ENCODE measurements at places on chromosomes 1 and 21.

DNA sequence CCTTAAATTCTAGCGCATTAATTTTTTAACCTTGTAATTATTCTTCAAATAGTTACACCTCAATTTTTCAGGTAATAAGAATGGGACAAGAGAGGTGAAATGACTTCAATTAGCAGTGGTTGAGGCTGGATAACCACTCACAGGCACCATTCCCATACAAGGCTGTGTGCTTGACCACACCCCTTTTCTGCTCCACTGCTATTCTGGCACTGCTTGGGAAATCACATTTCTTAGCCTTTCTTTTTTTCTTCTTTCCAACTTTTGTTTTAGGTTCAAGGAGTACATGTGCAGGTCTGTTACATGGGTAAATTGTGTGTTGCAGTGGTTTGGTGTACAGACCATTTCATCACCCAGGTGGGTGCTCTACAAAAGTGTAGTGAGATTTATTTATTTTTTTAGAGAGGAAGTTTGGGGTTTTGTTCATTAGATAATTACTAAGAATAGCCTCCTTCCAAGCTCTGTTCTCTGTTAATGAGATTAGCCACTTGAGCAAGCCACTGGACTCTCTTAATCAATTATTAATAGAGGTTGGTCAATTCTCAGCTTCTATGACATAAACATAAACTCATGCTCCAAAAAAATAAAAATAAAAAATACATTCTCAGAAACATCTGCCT, 14.4 kb downstream of the ILDR2 start:
- no peak for DNase-seq

DNA sequence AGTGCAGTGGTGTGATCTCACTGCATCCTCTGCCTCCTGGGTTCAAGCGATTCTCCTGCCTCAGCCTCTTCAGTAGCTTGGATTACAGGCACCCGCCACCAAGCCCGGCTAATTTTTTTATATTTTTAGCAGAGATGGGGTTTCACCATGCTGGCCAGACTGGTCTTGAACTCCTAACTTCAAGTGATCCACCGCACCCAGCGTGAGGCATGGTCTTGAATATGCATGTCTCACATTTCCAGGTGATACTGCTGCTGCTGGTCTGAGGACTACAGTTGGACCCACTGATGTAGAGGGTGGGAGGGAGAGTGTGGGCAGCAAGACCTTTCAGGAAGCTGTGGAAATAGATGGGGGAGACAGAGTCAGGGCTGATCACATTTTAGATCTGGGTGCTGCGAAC, 21.9 kb upstream of the ASAP3 start:
- DNase-seq: no peak

DNA sequence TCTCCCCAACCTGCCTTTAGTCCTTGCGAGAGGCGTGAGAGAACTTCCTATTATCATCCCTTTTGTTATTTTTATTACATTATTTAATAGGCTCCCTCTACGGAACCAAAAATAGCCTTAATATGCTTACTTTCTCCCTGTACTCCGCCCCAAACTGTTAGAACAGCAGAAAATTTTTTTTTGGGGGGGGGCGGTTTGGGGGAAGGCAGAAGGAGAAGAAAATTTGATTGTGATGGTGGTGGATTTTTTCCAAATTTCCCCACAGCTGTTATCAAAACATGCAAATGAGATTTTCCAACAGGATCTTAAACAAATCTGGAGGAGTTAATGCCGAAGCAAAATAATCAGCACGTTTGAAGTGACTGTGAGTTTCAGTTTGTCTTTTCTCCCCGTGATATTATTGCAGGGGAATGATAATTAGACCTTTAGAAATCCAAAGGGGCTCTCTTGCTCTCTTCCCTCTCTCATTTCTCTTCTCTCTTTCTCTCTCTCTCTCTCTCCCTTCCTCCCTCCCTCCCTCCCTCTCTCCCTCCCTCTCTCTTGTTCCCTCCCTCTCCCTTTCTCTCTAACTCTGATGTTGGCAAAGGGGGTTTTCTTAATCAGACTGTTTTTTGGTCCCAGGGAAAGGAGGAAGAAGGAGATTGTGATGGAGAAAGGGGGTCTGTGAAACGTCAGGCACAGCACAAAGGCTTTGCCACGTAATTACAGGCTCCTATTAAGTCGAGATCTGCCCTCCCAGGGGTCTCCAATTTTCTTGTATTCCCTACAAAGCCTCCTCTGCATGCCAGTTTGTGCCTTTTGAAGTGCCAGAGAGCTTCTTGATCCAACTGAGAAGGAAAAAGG, 1.1 kb upstream of the PRRX1 start:
- no peak for DNase-seq

DNA sequence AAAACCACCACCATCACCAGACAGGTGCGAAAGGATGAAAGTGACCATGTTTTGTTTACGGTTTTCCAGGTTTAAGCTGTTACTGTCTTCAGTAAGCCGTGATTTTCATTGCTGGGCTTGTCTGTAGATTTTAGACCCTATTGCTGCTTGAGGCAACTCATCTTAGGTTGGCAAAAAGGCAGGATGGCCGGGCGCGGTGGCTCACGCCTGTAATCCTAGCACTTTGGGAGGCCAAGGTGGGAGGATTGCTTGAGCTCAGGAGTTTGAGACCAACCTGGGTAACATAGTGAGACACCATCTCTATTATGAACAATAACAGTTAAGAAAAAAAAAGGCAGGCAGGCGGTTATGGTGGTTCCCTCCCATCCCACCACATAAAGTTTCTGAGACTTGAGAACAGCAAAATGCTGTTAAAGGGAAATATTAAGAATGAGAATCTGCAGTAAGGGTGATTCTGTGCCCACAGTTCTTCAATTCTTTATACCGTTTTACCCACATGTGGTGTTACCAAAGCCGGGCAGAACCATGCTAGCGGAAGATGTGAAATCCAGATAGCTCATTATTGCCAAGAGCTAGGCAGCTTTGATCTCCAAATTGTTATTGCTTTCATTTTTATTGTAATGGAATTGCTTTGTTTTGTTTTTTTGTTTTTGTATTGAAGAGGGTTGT, 34.5 kb upstream of the TDRD10 start:
- DNase-seq: no peak

GRCh38 chr1:14741082-14741481, 142.6 kb downstream of the KAZN start:
- DNase-seq: no peak

DNA sequence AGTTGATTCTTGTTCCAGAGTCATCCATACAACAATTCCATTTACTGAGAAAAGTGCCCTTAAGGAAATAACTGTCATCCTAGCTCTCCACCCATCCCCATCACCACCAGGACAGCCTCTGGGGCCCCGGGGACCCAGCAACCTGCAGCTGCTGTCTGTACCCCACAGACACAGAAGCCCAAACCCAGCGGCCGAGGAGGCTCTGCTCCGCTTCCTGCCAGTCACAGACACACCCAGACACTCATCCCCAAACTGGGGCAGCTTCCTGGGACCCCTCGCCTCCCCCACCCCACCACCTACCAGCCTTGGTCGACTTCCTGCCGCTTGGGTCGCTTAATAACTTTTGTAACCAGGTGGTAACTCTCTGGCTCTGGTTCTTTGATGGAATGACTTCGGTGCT, 121.6 kb upstream of the SLC25A33 start:
- no peak for DNase-seq

- DNase-seq: no peak
Observed at GRCh38 chr21:16420031-16420724, 690.4 kb downstream of the USP25 start.

DNA sequence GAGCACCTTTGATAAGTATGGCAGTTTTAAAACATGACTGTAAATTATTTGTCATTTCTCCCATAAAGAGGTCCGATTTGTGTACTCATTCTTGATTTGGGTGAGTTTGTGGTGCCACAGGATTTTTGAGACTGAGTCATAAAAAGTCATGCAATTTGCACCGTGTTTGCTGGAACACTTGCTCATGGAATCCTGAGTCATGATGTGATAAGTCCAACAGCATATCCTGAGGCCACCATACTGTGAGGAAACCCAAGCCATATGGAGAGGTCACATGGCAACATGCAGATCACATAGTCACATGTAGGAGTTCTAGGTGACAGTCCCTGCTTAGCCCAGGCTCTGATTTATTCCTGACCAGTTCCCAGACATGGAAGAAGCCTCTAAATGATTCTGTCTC, 40.8 kb upstream of the PRRX1 start:
- DNase-seq: no peak

DNA sequence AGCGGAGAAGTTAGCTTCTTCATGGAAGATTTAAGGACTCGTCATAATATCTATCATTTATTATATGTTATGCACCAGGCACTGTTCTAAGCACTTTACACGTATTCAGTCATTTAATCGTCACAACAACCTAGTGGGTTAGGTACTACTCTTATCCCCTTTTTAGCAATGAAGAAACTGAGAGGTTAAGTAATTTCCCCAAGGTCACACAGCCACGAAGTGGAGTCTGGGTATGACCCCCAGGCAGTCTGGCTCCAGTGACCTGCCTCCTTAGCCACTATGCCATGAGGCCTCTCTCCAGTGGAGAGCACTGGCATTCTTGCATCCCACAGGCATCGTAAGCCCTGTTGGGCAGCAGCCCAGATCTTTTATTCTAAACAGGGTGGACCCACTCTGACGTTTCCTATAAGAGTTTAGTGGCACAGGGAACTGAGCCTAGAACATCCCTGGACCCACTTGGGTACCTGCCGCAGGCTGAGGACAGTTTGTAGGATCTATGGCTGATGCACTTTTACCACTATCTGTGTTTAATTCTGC, 123.0 kb downstream of the NAV1 start:
- no peak for DNase-seq

GRCh38 chr1:234452406-234452965, 26.5 kb downstream of the TARBP1 start:
- no peak for DNase-seq

- no peak for DNase-seq
Observed at GRCh38 chr1:220157738-220158137, 63.8 kb downstream of the IARS2 start.

GRCh38 chr1:54409156-54410142, 3.3 kb upstream of the SSBP3 start:
- no peak for DNase-seq

GRCh38 chr1:67874501-67875111, 41.3 kb upstream of the GNG12 start:
- no peak for DNase-seq

- no peak for DNase-seq
Observed at GRCh38 chr1:107477233-107477632, 336.4 kb downstream of the NTNG1 start.

DNA sequence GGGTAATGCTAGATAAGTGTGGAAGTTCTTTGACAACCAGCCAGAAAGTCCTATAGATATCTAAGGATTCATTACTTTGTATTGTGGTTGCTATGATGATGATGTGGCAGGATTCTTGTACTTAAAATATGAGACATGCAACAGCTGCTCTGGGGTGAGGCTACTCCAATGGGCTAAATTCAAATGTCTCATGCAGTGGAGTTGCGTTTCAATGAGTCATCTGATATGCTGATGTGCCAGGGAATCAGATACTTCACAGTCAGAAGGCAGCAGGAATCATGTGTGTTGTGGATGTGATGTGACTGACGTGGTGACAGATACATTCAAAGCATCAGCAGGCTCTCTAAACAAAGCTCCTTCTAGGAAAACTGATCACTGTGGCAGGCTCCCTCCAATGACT, 66.5 kb downstream of the TSEN15 start:
- no peak for DNase-seq

DNA sequence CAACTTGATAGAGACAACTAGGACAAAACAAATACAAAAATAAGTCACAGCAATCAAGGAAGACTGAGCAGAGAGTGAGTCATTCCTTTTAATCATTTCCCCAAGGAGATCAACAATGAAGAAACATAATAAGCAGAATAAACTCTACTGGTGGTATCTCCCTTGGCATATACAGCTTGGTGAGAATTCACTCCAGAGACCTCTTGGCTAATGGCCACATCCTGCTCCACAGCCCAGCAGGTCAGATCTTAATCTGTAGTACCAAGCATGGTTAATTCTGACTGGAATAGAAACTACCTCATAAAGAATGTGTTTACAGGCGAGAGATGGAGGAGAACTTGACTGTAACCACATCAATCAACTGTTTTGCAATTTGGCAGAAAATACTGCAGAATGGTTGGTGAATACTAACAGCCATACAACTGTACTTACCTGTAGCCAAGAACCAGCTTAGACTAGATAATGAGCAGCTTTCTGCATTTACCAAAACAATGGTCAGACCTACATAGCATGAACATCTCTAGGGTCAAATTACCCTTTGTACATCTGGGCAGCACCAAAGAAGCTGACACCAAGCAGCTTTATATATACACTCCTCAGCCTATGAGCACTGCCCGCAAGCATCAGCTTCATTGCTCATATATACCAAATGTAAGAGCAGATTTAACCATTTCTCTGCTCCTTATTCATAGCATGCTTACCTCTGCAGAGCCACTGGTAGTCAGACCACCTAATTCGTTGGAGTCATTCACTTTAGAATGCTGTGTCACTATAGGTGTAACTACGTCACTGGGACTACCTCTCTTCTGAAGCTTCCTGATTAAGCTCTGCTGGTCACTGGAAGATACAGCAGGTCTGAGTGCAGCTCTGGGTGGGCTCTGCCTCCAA, 51.0 kb downstream of the KIAA0319L start:
- DNase-seq: no peak

DNA sequence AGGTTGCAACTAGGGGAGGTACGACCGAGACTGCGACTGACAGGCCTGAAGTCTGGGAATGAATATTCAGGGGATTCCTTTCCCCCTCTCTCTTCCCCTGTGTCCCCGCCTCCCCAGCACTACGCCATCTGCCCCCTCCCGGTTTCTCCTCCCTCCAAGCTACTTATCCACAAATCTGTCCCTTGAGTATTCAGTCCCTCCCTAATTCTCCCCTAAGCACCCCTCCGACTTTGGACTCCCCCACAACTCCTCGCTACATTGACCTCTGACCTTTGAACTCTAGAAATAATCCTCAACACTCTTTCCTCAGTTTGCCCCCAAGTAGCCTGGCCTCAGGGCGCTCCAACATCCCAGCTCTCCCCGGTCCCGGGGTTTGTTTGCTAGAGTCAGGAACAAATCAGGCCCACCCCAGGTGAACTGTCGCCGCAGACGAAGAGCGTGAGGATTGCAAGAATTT, 393 bp downstream of the LYSMD1 start:
- no peak for DNase-seq

DNA sequence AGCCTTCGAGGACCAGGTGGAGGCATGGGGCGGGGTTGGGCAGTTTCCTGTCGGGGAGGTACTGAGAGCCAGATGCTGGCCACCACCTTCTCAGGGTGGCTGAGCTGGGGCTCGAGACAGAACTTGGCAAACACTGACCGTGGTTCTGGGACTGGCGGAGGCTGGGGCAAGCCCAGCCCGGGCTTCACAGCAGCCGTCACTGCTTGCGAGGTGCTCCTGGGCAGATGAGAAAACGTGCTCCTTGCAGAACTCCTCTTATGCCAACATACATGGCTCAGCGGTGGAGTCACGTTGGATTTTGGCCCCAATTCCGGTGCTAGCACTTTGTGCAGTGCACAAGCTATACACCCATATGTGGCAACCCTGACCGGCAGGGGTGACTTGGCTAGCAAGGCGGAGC, 69.2 kb downstream of the RUNX3 start:
- DNase-seq: no peak

DNA sequence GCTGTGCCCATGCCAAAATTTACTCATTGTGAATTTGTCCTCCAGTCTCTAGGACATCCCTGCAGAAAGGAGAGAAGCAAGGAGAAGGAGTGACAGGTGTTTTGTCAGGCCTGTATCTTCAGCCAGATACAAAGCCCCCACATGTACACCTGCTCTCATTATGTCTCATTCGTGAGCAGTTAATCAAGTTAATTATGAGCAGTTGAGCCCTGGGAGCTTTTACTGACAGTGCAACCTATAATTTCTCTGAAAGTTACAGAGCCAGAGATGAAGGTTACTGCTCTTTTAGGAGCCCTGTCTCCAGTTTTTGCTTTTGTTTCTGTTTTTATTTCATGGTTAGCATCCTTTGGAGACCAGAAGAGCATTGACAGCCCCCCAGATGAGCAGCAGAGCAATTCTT, 5.0 kb upstream of the ILDR2 start:
- no peak for DNase-seq

All from activated CD8-positive, alpha-beta memory T cell treated with anti-CD3 and anti-CD28 coated beads for 1 hour (primary cell).